ENCODE measurements at places on chromosomes 7 and 10. TPM values are rescaled to one million over a fixed set of nuclear protein-coding genes. Genes with fewer than 3 reads are reported as not detected.
A peak's percentile ranks its signal among the peaks of the same experiment; 100 is the strongest.

Gene FBXO24
- 0.20 TPM for total RNA-seq

Gene VPS37D
- total RNA-seq: 6.3 TPM

Gene TYW1
- total RNA-seq: 10.9 TPM

Gene CPVL
- 30.7 TPM for total RNA-seq

GRCh38 chr7:44693641-44694313 lies 54.9 kb upstream of the ZMIZ2 start:
- H3K27ac ChIP-seq: no peak overlapping the region
- DNase-seq: no peak
- no peaks in the 10 kb centered on the region for H3K4me1 ChIP-seq
- H3K36me3 ChIP-seq: peaks cover 38% of the 10 kb centered on the region

DNA sequence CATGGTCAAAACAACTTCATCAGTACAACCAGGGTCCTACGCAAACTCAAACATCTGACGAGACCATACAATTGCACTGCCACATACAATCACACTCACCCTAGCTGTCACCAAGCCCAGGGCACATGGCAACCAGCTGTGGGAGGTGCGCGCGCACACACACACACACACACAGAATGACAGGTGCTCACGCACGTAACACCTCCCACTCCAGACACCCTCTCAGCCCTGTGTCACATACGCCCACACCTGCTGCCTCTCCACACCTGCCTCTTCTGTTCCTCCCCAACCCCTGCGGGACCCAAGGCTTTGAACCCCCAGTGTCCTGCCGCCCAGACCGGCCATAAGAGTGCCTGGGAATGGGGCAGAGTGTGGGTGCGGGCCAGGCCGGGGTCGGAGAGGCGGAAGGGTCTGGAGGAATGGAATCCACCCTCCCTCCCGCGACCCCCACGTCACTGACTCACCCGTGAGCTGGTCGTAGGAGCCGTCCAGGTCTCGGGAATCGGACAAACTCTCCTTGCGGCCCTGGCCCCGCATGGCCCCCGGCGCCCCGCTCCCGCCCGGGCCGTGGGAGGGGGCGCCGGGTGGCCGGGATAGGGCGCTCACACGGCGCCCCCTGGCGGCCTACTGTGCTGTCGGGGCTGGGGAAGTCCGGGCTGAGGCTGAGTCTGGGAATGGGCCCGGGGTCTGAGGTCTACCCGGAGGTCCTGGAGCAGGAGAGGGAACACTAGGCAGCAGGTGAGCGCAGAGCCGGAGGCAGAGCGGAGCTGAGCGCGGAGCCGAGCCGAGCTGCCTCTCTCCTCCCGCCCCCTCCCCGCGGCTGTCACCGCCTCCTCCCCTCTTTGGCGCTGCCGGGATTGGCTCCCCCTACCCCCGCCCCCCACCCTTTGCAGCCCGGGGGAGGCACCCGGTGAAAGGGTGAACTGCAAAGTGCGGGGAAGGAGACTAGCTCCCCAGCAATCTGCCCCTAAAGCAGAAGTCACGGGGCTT lies at the start of gene KCNIP2:
TSS of gene KCNIP2 (minus strand) at position 769 of the 990 bp plus-strand sequence. CDS start at position 537, 232 bp downstream.
- H3K27me3 ChIP-seq: no peaks in the 10 kb centered on the region
- no peak within 1 kb of the TSS for H3K27ac ChIP-seq
- peaks cover 4% of the 10 kb centered on the region for H3K36me3 ChIP-seq
- DNase-seq: no peak

DNA sequence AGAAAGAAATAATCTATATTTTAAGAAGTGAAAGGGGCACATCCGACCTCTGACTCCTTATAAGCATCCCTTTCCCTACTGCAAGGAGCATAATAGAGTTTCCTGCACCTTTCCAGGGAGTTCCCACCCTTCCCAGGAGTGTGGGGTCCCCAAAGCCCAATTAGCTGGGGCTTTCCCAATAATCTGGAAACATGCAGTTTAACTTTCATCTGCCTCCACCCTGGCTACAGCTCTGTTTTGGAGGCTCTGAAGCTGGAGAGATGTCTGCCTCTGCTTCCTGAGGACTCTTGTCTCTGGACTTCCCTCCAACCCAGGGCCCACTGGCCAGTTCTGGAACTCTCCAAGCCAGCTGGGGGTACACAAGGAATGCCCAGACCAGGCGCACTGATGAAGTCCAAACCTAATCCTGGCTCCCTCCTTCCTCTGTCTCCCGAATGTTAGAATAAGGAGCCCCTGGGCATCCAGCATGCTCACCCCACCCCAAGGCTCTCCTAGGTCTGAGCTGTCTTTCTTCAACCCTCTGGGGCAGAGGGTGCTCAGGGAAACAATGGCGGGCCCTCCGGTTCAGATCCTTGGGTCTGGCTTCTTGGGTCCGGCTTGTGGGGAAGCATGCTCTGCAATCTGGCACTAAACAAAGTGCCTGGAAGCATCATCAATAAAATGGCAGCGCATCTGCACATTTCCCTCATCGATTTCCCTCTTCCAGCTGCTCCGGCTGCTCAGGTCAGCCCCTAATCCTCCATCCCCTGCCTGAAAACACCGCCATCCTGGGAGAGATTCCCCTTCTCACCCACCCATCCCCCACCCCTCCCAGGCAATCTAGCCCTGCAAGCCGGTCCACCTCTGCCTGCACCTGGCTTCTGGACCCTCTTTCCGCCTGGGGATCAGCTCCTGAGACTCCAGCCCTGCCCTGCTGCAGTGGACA lies 13.3 kb downstream of the HOXA4 start:
- H3K4me1 ChIP-seq: peaks cover 36% of the 10 kb centered on the region
- no peaks in the 10 kb centered on the region for H3K27me3 ChIP-seq
- no peak overlapping the region for H3K4me3 ChIP-seq
- H3K36me3 ChIP-seq: peaks cover 6% of the 10 kb centered on the region
- DNase-seq: no peak

- H3K4me3 ChIP-seq: no peak overlapping the region
- H3K36me3 ChIP-seq: no peaks in the 10 kb centered on the region
- H3K27me3 ChIP-seq: no peaks in the 10 kb centered on the region
Observed at GRCh38 chr10:31383810-31384588, 65.0 kb downstream of the ZEB1 start.

DNA sequence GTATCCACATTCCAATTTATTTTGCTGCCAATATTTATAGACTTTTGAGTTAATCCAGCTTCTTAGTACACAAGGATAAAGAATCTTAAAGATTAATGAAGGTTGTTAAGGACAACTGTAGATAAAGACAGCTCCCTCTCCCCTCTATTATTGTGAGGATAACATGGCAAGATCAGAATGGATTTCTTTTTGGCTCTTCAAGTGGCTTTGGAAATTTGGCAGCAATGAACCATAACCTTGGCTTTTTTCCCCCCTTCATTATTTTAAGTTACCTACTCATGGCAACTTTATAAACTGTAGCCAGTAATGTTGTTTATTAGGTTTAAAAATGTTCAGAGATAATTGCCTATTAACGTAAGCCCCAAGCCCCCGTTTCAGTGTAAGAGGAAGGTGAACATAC lies 131.1 kb upstream of the SLC26A5 start:
- H3K4me3 ChIP-seq: no peak overlapping the region
- H3K4me1 ChIP-seq: peaks cover under 1% of the 10 kb centered on the region
- no peak for DNase-seq
- no peaks in the 10 kb centered on the region for H3K36me3 ChIP-seq

DNA sequence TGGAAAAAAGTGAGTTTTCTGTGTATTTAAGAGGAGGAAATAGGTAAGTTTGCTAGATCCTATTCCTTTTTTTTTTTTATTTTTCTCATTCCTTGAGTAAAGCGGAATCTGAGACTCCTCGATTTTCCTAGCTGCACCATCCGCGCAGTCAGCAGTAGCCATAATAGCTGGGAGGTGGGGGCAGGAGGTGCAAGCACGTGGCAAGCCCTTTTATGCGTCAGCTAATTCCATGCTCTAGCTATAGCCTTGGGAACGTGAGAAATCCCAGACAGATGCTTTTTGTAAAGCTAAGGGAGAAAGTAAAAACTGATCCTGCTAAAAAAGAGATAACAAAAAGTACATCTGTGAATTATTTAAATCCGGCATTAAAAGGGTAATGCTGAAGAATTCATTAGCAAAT lies 33.2 kb upstream of the TPK1 start:
- no peaks in the 10 kb centered on the region for H3K4me1 ChIP-seq
- H3K36me3 ChIP-seq: no peaks in the 10 kb centered on the region
- no peaks in the 10 kb centered on the region for H3K27me3 ChIP-seq
- no peak for DNase-seq

GRCh38 chr7:39686261-39686924 lies 63.0 kb downstream of the RALA start:
- DNase-seq: no peak
- H3K4me1 ChIP-seq: no peaks in the 10 kb centered on the region
- H3K27ac ChIP-seq: no peak overlapping the region
- peaks cover 25% of the 10 kb centered on the region for H3K36me3 ChIP-seq
- no peak overlapping the region for H3K4me3 ChIP-seq
- no peaks in the 10 kb centered on the region for H3K27me3 ChIP-seq

DNA sequence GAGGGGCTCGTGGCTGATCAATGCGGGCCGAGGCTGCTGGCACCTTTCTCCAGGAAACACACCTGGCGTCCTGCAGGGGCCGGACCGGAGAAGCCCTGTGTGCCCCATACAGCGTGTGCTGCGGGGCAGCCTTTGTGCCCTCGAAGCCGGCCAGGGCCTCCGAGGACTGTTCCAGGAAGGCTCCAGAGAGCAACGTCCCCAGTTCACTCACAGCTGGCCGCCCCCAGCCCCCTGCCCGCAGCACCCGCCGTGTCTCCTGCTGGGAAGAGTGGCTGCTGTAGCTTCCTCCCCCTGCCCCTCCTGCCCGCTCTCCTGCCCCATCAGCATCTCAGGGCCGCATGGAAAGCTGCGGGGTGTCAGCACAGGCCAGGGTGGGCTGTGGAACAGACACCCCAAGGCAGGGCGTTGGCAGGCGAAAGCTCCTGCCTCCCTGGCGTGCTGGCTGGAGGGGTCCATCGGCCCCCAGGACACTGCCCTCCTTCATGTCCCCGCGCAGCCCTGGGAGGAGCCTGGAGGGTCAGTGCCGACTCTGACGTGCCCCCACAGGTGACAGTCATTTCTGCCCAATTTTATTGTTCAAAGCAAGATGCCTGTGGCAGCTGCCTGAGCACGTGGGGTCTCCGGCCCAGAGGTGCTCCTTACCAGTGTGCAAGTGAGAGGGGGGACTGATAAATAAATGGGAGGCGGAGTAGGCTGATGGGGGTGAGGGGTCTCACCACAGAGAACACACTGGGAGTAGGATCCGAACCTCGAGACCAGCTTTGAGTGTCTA lies 95.8 kb upstream of the DIP2C start:
- H3K27me3 ChIP-seq: peaks cover 5% of the 10 kb centered on the region
- DNase-seq: no peak
- H3K36me3 ChIP-seq: no peaks in the 10 kb centered on the region
- peaks cover 44% of the 10 kb centered on the region for H3K4me1 ChIP-seq

DNA sequence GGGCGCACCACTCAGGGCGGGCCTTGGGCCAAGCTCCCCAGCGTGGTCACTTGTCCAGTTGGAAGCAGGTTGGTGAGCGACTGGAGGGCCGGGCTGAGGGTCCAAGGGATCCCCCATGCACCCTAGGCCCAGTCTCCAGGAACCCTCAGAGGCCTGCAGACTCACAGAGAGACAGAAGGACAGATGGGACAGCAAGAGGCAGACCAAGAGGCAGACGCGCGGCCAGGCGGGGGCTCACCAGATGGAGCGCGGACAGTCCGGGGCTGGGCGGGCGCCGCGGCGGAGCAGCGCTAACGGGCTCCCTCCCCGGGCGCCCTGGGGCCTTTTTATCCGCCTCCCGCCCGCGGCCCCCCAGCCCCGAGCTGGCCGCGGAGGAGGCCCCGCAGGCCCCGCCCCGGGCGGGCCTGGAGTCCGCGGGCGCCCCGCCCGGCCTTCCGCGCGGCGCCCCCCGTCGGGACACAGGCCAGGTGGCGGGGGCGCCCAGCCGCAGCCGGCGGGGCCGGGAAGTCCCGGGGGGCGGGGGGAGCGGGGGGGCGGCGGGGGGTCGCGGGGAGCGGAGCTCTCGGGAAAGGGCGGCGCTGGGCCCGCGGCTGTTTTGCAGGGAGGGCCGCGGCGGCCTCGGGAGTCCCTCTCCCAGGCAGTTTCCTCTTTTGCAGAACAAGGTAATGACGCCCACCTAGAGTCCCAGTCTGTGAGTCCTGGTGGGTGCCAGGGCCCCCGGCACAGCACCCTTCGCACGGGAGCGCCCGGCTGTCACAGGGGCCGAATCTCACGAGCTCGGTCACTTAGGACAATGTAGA lies at the start of gene LOXL4:
TSS of gene LOXL4 (minus strand) at position 301 of the 800 bp plus-strand sequence. CDS start 5,175 bp downstream, outside the sequence.
- peaks cover 83% of the 10 kb centered on the region for H3K4me1 ChIP-seq
- peak within 1 kb of the TSS; percentile 71 for H3K4me3 ChIP-seq
- H3K27me3 ChIP-seq: no peaks in the 10 kb centered on the region
- no peaks in the 10 kb centered on the region for H3K36me3 ChIP-seq

DNA sequence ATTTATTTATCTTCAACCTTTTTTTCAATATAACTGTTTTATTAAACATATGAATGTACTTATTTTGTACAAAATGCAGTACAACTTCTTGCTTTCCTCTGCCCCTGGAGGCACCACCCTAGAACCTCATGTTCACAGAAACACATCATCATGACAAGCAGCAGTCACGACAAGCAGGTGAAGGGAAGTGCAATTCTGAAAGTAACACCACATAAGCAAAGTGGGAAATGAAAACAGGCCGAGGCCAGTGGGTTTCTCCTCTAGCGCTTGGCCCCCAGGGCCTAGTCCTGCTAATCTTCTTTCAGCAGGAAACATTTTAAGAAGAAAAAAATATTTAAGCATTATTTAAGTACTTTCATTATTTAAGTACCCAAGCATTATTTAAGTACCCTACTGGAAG lies 598.1 kb downstream of the SH2D4B start:
- no peak overlapping the region for H3K27ac ChIP-seq
- H3K36me3 ChIP-seq: no peaks in the 10 kb centered on the region
- no peak for DNase-seq

GRCh38 chr10:79143879-79144278 lies 75.1 kb downstream of the ZMIZ1 start:
- peaks cover 94% of the 10 kb centered on the region for H3K36me3 ChIP-seq
- no peak for DNase-seq
- H3K27me3 ChIP-seq: no peaks in the 10 kb centered on the region
- H3K4me3 ChIP-seq: no peak overlapping the region
